Non-pigmented ciliary epithelial cell (primary cell): ENCODE measurements at places on chromosomes 2 and 18.

GRCh38 chr2:12828980-12829379 is 112.2 kb downstream of the TRIB2 start:
- no peak for DNase-seq

DNA sequence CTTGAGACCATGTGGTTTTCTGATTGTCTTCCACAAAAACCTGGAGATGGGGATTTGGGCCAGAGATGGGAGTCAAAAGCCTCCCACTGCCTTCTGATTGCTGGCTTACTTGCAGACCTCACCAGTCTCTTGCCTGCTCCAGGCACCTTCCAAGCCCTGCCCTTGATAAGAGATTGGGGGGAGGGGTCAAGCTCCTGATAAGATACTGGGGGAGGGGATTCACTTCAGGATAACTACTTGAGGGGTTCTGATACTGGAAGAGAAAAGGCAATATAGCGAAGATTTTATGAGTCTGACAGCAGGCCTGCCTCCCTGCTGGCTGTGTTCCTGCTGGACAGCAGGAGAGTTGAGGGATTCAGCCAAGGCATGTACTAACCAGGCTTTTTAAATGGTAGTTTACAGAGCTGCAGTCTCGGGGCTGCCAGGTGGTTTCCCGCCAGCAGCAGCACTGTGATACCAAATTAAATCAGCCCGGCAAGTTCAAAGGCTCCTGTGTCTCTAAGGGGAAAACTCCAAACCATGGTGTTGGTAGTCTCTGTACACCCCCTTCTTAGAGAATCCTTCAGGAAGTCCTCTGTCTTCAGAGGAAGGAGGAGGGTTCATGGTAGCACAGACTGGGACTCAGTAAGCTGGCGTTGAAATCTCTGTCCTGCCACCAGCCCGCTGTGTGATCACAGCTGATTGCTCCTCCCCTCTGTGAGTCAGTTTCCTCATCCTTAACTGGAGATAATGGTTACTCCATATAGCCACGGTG is 58.3 kb downstream of the FBXO36 start:
- peak; percentile 36 for DNase-seq

- no peak for DNase-seq
Observed at GRCh38 chr2:177393203-177393755, 706 bp downstream of the AGPS start.

DNA sequence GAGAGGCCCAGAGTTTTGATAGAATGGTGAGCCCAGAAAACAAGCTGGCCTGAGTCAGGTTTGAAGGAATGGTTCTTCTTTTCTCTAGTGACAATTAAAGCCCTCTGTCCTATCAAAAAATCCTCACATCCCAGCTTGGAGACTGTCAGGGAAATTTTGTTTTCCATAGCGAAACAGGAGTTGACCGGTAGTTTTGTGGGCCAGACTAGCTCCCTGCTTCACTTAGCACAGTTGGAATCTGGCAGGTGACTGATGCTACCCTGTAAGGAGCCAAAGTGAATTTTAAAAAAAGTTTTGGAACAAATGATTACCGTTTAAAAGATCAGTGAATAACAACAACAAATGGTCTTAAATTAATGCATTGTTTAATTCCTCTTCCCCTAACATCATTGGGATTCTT is 6.7 kb downstream of the NAB1 start:
- no peak for DNase-seq

DNA sequence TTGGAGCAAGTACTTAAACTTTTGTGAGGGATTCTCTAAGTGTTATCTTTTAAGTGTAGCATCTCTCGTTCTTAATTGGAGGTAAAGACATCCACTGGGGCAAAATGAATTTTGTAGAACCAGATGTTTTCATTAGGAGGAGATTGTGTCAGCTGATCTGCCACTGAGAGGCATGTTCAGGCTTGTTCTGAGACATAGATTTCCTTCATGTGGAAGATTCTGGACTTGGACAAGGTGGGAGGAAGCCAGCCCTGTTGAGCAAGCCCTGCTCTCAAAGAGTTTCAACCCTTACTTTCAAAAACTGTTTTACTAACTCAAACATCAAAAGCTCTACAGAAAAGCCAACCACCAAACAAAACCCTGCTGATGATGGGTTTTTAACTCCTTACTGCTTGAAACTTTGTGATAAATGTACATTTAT is 6.5 kb downstream of the MAP4K4 start:
- DNase-seq = peak; percentile 55

GRCh38 chr2:132951008-132951714 is 281.2 kb upstream of the LYPD1 start:
- DNase-seq = no peak

- no peak for DNase-seq
Observed at GRCh38 chr2:224142397-224143312, 103.6 kb upstream of the SERPINE2 start.

DNA sequence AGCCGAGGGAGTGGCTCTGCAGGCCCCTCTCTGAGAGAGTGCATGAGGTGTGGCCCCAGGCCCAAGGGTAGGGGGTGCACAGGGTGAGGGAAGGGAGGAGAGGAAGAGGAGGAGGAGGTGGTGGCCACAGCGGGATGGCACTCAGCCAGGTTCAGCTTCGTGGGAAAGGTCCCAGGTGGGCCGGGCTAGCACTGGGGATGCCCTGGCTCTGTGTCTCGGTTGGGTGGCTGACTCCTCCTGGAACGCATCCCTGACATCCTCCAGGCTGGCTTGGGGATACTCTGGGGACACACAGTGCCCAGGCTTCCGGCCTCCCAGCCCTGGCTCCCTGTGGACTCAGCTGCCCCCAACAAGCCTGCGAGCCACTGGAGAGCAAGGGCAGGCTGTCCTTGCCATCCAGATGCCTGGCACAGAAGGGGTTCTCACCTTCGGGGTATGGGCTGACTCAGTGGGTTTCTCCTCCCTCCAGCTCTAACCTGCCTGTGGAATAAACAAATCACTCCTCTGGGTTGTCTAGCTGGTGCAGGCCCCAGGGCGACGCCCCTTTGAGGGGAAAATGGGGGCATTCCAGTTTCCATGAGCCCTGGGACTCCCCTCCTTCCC is 582 bp upstream of the ZAP70 start:
- DNase-seq = no peak

- no peak for DNase-seq
Observed at GRCh38 chr2:165141601-165142354, 62.1 kb downstream of the SCN3A start.

- peak; percentile 10 for DNase-seq
Observed at GRCh38 chr18:6785001-6785400, 55.5 kb downstream of the ARHGAP28 start.

DNA sequence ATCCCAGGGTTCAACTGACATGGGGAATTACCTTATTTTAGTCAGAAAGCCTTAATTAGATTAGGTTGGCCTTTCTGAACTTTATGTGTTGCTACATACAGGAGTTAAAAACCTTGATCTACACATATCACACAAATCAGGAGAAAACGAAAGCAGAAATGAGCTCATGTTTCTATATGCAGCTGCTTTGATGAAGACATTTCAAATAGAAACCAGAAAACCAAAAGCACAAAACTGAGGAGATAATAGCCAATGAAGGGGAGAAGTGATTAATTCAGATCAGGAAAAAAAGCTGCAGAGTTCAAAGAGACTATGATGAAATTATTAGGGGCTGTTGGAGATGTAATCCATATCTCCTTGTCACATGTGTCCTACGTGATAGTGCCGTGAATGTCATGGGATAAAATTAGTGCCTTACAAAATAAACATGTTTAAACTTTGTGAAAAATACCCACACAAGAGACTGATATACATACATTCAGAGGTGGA is 255.0 kb downstream of the CAMKMT start:
- no peak for DNase-seq

- DNase-seq = no peak
Observed at GRCh38 chr2:238945433-238946150, 97.7 kb downstream of the TWIST2 start.

DNA sequence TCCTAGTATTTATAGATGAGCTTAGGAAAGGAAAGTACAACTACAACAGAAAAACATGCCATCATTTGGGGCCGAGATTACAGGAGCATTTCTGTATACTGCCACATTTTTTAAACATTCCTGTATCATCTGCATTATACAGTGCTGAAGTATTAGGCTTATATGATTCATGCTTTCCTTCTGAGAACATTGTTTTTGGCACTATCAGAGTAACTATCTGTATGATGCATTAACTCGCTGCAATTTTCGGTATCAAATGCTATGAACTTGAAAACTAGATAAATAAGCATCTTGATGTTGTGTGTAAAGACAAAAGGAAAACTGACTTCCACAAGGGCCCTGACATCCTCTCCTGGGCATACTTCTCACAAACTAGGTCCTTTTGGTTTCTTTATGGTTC is 102.0 kb downstream of the RIT2 start:
- DNase-seq = peak; percentile 6

DNA sequence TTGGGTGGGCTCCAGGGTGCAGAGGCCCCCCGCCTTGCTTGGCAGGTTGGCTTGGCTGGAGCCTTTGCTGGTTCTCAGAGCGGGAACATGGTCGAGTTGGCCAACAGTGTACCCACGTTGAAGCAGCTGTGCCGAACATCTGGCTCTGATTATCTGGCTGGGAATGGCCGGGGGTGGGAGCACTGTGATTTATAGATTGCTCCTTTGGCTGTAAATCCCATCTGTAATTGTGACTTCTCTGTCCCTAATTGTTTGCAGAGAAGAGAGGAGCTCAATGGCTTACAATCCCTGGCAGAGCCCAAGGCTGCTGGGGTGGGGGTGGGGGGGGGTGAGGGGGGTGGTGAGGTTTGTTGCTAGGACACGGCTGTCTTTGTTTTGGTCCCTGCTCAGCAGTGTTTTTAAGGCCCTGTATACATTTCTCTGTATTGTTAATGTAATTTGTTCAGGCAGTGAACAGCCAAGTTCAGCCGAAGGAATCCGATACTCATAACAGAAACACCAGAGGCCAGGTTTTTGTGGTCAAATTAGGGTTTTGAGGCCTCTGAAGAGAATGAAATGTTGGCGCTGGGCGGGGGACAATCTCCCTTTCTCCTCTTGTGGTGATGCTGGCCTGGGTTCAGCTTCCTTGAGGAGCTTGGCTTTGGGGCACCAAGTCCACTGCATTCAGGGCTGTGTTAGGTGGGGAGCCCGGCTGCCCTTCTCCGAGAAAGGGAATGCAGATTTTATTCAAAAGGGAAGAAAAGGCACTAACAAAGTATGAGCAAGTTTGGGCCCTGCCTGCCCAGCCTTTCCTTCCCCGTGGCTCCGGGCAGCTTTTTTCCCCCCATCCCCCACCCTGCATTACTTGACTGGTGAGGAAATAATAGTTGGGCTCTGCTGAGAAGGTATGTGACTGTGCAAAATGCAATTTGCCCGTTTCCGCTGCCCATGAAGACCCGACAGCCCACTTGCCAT is 82.5 kb downstream of the TCF7L1 start:
- peak; percentile 24 for DNase-seq

- no peak for DNase-seq
Observed at GRCh38 chr2:3041246-3041645, 336.4 kb downstream of the EIPR1 start.

GRCh38 chr2:241252778-241253475 is 62.5 kb downstream of the HDLBP start:
- DNase-seq = no peak

DNA sequence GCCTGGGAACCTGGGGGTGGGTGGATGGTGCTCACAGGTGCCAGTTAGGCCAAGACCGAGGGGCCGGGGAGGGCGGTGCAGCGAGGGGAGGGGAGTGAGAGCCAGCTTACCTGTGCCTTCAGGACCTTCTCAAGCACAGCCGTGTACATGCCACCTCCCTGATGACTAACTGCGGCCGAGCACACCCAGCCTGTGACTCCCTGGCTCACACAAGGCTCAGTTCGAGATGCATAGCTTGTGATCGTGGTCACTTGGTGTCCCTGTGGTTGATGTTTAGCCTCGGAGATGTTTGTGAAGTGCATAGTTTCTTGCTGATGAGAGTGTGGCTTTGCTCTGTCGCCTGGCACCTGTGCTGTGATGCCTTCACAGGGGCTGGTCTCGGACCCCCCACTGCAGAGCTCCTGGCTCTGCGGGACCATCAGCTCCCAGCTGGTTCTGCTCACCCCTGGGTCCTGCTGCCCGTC is 84.5 kb upstream of the ODC1 start:
- no peak for DNase-seq

DNA sequence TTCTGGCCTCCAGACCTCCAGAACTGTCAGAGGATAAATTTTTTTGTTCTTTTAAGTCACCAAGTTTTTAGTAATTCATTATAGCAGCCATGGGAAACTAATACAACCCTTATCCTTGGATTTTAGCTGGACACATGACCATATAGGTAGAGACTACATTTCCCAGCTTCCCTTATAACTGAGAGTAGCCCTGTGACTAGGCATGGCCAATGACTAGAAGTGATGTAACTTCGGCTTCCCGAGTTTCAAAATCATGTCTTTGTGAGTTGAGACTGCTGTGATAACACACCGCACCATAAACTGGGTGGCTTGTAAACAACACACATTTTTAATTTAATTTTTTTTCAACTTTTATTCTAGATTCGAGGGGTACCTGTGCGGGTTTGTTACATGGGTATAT is 134.0 kb upstream of the SERTAD2 start:
- no peak for DNase-seq

GRCh38 chr2:64275174-64275466 is 130.9 kb upstream of the PELI1 start:
- no peak for DNase-seq

DNA sequence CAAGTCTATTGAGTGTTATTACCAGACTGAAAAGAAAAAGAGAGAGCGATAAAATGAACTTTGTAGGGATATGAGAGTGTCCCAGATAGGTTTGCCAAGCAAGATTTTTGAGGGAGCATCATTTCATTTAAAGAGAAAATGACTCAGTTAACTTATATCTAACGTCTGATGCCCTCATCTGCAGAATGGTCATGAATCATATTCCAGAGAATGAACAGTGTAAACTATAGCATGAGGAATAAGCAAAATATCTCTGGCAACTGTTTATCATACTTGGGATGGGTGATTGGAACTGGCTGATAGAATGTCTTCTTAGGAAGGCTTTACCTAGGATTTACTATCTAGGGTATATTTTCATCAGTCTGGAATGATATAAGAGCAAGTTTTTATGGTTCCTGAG is 289.4 kb downstream of the CMPK2 start:
- DNase-seq = peak; percentile 41

DNA sequence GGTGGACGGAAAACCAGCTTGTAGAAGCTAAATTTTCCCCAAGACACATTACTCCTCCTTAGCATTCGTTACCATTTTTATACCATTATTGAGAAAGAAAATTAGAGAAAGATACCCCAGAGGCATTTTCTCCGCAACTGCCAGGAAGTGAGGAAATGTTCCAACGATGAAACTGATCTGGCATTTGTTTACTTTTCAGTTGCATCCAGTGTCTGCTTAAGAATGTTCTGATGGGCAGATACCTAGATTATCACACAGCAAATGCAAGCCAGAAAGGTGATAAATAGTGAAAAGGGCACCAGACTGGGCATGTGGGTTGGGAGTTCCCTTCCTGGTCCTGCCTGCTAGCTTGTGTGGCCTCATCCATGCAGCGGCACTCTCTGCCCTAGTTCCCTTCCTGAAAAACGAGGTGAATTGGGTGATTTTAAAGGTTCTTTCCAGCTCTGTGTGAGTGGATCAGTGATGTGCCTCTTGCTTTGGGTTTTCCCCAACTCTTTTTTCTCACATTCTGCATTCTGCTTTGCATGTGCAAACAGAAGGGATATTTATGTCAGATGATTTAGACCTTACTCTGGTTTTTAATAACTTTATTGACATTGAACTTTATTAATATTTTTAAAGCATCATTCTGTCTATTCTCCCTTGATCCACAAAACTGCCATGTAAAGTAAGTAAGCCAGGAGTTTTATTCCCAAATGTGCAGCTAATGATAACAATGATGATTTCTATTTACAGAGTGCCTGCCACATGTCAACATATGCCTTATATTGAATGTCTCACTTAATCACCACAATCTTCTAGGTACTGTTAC is 139.6 kb downstream of the INSIG2 start:
- no peak for DNase-seq
